Stimulated activated CD8-positive, alpha-beta memory T cell treated with anti-CD3 and anti-CD28 coated beads, Interleukin-15, amount 100 ng/mL, for 1 hour (primary cell): ENCODE measurements at places on chromosomes 13 and 19.
A peak's percentile ranks its signal among the peaks of the same experiment; 100 is the strongest.

GRCh38 chr19:591099-591958, 1.6 kb downstream of the HCN2 start:
- no peak for DNase-seq

DNA sequence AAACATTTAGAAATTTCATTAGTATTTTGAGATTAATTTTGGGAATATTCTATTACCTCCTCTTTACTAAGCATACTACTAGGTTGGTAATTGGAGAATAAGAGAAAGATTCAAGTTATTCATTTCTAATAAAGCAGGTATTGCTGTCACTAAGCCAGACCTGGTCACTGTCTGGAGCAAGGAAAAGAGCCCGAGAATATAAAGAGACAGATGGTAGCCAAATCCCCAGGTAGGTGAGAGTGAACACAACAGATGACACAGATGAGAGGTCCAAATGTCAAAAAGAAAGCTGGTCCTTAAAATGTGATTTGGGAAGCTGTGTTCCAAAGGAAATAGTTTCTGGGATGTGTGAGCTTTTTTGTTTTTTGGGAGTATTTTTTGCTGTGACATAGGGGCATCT, 128.6 kb downstream of the ZNF100 start:
- no peak for DNase-seq

DNA sequence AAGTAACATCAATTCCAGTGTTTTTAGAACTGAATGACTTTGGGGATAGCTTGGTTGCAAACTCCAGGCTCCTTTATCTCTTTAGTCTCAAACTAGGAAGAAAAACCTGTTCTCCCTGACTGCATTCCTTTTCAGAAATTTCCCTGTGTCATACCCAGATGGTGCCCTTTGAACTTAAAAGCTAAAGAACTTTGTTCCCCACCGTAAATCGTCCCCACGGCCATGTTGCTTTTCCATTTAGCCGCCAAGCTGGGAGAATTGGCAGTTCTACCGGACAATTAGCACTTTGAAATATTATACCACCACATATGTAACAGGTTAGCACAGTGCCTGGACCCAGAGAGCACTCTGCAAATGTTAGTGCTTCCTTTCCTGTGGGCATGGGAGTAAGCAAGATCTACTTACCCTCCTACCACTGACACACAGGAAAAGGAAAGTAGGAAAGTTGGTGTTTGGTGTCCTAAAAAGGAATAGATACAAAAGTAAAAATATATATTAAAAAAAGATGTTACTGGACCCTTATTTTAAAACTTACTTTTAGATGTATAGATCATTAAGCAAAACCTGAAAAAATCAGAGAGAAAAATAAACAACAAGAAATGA, 191.9 kb upstream of the MIR17HG start:
- DNase-seq, result no peak

GRCh38 chr19:3073931-3074595, 11.8 kb upstream of the TLE5 start:
- no peak for DNase-seq

- DNase-seq, result no peak
Observed at GRCh38 chr13:36880961-36881360, 39.1 kb downstream of the SMAD9 start.

- DNase-seq, result no peak
Observed at GRCh38 chr13:93368718-93369117, 142.1 kb downstream of the GPC6 start.

DNA sequence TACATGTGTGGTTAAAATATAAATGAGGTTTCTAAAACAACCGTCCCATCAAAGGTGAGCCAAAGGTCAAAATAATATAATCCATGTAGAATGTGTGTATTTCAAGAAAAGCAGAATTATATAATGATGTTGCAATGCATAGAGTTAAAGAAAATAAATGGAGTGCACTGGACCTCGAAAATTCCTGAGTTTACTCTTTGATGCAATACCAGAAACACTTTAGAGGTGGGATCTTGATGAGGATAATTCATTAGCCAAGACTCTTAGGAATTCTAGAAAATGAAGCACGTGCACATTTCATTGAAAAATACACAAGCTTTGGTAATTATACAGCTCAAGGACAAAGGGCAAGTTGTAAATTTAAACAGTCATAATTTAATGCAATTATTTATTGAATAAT, 508.9 kb upstream of the ARGLU1 start:
- DNase-seq, result no peak

- DNase-seq, result no peak
Observed at GRCh38 chr19:17127671-17128070, 52.1 kb downstream of the MYO9B start.

- no peak for DNase-seq
Observed at GRCh38 chr19:57599377-57599760, 316 bp upstream of the ZNF530 start.

DNA sequence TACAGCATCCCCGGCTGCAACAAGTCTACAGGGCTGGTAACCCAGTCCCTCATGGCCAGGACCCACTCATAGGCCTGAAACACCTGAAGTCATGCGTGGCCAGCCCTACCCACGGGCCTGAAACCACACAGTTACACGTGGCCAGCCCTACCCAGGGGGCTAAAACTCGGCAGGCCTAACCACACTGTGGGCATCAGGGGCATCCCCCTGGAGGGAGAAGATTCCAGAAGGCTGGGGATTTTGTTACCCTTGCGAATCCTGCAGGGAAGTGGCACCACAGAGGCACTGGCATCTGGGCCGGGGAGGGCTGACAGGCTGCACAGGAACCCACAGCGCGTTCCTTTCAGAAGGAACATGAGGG, 48.4 kb upstream of the C13orf46 start:
- no peak for DNase-seq

- no peak for DNase-seq
Observed at GRCh38 chr13:91986761-91987483, 588.5 kb downstream of the GPC5 start.

- no peak for DNase-seq
Observed at GRCh38 chr13:20287976-20288375, 55.9 kb upstream of the GJB6 start.

DNA sequence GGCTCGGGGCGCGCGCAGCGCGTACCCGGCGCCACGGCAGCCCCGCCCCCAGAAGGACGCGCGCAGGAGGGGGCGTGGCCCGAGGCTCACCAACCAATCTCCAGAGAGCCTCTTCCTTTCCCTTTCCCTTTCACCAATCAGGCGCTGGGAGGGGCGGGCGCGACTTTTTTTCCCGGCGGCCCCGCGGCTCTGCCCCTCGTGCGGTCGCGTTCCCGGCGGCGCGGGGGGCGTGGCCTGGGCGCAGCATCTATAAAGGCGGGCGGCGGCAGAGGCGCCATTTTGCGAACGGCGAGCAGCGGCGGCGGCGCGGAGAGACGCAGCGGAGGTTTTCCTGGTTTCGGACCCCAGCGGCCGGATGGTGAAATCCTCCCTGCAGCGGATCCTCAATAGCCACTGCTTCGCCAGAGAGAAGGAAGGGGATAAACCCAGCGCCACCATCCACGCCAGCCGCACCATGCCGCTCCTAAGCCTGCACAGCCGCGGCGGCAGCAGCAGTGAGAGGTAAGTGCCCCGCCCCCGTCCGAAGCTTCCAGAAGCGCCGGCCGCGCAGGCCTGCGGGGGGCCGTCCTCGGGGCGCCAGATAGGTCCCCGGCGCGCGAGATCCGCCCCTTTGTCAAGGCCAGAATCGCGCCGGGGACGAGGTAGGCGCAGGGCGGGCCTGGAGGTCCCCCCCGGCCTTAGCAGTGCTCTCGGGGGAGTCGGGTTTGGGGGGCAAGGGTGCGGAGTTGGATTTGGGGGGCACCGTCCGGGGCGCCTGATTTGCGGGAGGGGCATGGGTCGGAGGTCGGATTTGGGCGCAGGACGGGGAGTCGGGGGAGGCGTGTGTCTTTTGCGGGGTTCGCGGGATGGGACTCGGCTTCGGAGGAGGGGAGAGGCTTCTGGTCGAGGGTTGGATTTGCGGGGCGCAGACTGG, 12.5 kb downstream of the PEAK3 start:
- peak; percentile 98 for DNase-seq

GRCh38 chr13:59770451-59770850, 393.3 kb downstream of the DIAPH3 start:
- no peak for DNase-seq

- DNase-seq, result no peak
Observed at GRCh38 chr13:44592216-44592847, 16.2 kb upstream of the TSC22D1 start.

- DNase-seq, result no peak
Observed at GRCh38 chr19:5738423-5738822, 18.0 kb downstream of the CATSPERD start.

DNA sequence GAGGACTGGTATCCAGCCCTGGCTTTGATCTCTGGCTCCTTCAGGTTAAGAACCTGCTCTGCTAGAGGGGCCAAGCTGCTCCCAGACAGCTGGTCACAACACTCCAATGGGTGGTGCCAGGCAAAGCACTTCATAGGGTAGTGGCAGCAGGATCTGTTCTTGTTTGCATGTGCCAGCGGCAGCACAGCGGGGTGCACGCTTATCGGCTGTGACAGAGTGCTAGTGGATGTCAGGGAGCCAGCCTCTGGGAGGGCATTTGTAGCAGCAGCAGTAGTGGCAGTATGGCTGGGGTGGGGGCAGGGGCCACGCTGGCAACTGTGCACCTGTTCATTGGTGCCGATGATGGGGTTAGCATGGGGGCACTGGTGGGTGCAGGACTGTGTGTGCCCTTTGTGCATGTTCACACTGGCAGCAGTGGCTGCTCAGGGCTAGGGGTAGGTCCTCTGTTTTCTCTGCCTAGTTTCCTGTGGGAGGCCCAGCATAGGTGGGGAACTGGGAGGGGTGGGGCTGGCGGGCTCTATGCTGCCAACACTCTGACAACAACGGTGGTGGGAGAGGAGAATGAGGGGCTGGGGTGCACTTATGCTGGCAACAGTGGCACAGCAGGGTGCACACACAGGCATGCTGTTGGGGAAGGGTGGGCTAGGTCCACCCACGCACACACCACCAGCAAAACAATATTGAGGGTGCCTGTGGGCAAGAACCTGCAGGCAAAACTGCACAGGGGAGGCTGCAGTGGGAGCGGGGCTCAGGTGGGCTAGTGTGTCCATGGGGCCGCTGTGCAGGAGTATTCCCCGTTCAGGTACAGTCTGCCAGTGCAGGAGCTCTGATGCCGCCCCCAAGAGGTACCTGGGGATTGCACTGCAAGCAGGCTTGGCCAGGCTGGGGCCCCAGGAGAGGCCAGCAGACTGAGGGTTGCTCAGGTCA, 19.3 kb downstream of the AP1M1 start:
- no peak for DNase-seq

DNA sequence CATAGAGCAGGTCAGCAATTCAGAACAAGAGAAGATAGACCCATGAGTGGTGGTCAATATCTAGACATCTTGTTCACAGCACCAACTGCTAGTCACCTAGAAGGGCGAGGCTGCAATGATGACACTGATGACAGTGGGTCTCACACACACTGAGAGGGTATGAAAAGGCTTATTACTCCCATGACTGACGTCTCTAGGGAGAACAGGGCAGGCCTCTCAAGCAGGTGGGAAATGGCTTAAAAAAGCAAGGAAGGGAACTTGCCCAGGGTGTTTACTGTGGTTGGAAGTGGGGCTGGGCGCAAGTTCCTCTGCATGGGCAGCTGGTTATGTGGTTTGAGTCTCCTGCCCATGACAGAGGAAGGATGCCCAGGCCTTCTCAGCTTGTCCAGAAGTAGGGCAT, 33.8 kb downstream of the ZNF44 start:
- no peak for DNase-seq

DNA sequence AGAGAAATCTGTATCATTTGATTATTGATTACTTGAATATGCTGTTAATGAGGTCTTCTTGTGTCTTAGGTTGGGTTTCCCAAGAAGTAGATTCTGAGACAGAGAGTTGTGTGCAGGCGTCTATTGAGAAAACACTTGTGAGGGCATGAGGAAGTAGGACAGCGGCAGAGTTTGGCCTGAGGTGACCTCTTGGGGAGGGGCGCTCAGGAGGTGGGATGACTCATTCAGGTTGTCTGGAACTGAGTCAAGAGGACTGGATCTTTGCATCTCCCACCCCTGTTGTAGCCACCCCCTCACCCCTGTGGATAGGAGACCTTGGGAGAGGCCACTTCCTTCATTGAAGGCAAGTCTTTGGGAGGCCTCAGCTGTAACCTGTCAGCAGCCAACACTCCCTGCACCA, 35.2 kb upstream of the WDFY2 start:
- DNase-seq, result no peak

- no peak for DNase-seq
Observed at GRCh38 chr19:33292595-33293254, 9.6 kb downstream of the CEBPA start.

- no peak for DNase-seq
Observed at GRCh38 chr13:43195551-43195950, 172.2 kb downstream of the DNAJC15 start.

GRCh38 chr13:73861136-73861535, 273.1 kb downstream of the KLF12 start:
- DNase-seq, result no peak

DNA sequence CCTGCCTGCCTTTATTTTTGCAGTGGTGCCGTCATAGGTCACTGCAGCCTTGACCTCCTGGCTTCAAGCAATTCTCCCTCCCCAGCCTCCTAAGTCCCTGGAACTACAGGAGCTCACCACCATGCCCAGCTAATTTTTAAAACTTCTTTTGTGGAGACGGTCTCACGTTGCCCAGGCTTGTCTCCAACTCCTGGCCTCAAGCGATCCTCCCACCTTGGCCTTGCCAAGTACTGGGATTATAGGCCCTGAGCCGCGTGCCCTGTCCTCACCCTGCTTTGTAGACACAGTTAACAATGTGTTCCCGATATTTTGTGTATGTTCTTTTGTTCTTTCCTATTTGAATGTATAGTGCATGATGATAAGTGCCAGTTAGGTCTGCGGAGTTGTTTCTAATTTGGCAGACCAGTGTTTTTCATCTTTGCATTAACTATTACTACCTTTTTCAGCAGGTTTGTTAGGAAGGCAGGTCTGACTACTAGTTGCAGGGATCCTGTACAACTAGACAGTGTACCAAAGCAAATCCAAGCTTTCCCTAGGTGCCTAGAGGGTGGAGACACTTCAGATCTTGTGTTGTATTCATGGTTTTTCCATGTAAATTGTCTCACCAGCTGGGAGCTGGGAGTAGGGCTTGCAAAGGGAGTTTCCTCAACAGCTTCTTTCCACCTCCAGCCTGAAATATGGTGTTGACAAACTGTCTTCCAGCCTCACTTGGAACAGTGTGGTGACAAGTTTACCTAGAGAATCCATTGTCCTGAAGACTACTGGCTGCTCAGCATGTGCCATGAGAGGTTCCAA, 9.5 kb upstream of the WTIP start:
- no peak for DNase-seq

DNA sequence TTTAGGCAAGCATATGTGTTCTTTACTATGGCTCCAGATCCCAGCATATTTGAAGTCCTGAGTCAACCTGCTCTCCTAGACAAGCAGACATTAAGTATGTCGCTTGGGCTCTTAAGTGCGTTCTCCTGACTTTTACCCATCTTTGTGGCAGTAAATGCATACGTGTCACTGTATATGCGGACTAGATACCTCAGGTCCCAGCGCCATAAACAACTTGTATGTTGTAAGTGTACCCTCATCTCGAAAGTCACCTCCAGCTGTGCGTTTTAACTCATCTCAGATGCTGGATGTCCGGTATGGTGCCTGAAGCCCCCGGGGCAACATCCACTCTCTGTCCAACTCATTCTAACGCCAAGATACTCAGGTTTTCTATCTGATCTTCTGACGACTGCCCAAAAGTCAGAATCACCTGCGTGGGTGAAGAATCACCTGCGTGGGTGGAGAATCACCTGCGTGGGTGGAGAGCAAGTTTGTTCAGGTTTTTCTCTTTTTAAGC, 1.7 kb downstream of the PTOV1 start:
- no peak for DNase-seq
